CD4-positive, alpha-beta memory T cell (primary cell): ENCODE measurements at places on chromosomes 5 and 9. TPM values are rescaled to one million over a fixed set of nuclear protein-coding genes. Genes with fewer than 3 reads are reported as not detected.

GRCh38 chr5:143019157-143019556 lies 249.0 kb downstream of the ARHGAP26 start:
- no peak overlapping the region for H3K4me3 ChIP-seq
- H3K27me3 ChIP-seq: no peaks in the 10 kb centered on the region
- H3K27ac ChIP-seq: no peak overlapping the region
- DNase-seq: no peak
- H3K36me3 ChIP-seq: no peaks in the 10 kb centered on the region

DNA sequence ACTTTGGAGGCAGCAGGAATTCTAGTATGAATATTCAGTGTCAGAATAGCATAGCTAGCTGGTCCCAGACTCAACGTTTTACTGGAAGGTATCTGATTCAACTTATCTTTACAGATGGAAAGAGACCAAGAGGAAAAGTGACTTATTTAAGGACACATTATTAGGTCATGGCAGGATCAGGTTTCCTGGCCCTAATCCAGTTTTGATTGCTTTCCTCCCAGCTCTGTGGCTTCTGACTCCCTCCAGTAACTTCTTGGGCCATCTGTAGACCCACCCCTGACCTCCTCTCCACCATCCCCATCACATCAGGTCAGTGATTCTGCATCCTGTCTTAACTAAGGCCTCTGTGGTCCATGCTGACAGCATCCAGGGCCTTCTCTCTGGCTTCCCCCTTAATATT lies 38.4 kb downstream of the SH3TC2 start:
- no peak overlapping the region for H3K27ac ChIP-seq
- H3K4me3 ChIP-seq: no peak overlapping the region
- no peaks in the 10 kb centered on the region for H3K4me1 ChIP-seq
- no peak for DNase-seq
- H3K36me3 ChIP-seq: no peaks in the 10 kb centered on the region
- no peaks in the 10 kb centered on the region for H3K27me3 ChIP-seq

The PCDHAC2 gene
- polyA plus RNA-seq: not detected

The POLR1E gene
- 22.8 TPM for polyA plus RNA-seq

The DMRT3 gene
- not detected for polyA plus RNA-seq

- no peaks in the 10 kb centered on the region for H3K4me1 ChIP-seq
- no peaks in the 10 kb centered on the region for H3K27me3 ChIP-seq
- no peak for DNase-seq
- H3K27ac ChIP-seq: no peak overlapping the region
- no peak overlapping the region for H3K4me3 ChIP-seq
These were observed 97.3 kb upstream of the SLCO6A1 start for GRCh38 chr5:102596113-102596512.

- no peaks in the 10 kb centered on the region for H3K4me1 ChIP-seq
- H3K27ac ChIP-seq: no peak overlapping the region
- DNase-seq: no peak
These were observed 118.1 kb upstream of the CCDC112 start for GRCh38 chr5:115414406-115415142.

DNA sequence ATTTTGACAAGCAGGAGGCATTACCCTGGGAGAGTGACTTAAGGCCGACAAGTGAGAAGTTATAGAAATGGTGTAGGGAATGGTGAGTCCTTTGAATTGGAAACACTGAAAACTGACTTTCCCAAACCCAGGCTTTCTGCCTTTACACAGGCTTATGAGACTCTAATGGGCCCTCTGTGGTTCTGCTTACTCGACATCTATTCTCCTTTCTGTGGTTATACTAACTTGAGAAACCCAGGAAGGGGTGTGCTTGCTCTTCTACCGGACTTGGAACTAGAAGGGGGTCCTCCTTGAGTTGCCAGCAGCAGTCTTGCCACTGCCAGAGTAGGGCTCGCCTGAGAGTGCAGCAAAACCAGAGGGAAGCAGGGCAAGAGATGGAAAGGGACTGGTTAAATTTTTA lies 63.3 kb downstream of the FYB1 start:
- H3K4me3 ChIP-seq: peak overlapping the region; percentile 14
- peak overlapping the region; percentile 53 for H3K27ac ChIP-seq
- H3K36me3 ChIP-seq: peaks cover 22% of the 10 kb centered on the region
- no peak for DNase-seq

DNA sequence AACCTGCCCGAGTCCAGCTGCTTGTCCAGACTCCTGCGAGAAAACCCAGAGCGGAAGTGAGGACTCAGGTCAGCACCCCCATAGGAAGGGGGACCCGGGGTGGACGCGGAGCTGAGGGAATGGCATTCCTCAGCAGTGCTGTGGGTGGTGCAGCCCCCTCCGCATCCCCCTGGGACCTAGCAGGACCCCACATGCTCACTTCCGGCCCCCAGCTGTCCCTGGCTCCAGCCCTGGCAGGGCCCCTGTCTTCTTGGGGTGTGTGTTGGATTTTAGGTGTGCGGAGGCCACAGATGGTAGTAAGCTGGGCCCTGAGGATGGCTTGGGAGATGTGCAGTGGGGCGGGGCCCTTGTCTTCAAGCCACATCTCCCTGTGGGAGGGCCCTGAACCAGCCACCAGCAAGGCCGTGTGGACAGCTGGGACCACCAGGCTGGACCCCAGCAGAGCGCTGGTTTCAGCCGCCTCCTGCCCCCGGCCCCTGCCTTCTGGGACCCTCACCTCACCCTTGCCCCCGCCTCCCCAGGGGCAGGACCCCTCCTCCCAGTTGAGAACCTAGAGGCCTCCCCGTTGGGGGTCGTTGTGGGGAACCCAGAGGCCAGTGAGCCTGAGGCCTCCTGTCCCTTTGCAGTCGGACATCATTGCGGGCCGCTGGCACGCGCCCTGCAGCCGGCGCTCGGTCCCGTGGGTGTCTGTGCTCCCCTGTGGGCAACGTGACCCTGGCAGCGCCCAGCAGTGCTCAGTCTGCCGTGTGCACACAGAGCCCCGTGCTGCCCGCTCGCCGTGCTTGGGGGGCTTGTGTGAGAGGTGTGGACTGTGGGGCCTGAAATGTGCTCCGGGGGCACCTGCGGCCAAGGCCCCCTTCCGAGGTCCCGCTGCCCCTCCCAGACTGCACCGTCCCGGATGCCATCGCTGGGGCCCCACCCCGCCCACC lies 10.8 kb upstream of the SLC9A3 start:
- H3K4me3 ChIP-seq: no peak overlapping the region
- no peaks in the 10 kb centered on the region for H3K36me3 ChIP-seq
- no peaks in the 10 kb centered on the region for H3K4me1 ChIP-seq
- no peak overlapping the region for H3K27ac ChIP-seq
- H3K27me3 ChIP-seq: no peaks in the 10 kb centered on the region

The STKLD1 gene
- polyA plus RNA-seq: not detected

GRCh38 chr5:172276214-172276613 lies 7.3 kb downstream of the UBTD2 start:
- no peaks in the 10 kb centered on the region for H3K27me3 ChIP-seq
- H3K4me1 ChIP-seq: peaks cover 17% of the 10 kb centered on the region
- H3K27ac ChIP-seq: no peak overlapping the region
- H3K36me3 ChIP-seq: no peaks in the 10 kb centered on the region
- H3K4me3 ChIP-seq: no peak overlapping the region
- no peak for DNase-seq

The DAB2IP gene
- polyA plus RNA-seq: not detected

The UAP1L1 gene
- 2.9 TPM for polyA plus RNA-seq

DNA sequence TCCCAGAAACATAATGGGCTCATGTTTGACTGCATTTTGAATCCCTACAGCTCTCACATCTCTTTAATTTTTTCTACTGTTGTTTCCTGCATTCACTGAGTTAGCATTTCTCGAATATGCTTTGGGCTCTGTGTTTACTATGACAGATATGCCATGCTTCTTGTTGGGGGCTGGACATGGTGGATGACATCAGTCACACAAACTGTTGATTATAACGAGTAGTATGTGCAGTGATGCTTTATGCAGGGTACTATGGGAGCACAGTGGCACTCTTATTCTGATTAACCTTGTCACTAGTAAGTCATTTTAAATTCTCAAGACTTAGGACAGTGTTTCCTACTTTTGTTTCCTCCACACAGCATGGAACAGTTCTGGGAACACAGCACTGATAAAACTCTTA lies 295.4 kb upstream of the ZNF608 start:
- H3K36me3 ChIP-seq: no peaks in the 10 kb centered on the region
- no peak for DNase-seq
- H3K4me1 ChIP-seq: no peaks in the 10 kb centered on the region
- H3K27ac ChIP-seq: no peak overlapping the region
- no peaks in the 10 kb centered on the region for H3K27me3 ChIP-seq
- no peak overlapping the region for H3K4me3 ChIP-seq

The CDH12 gene
- polyA plus RNA-seq: not detected

The LHX6 gene
- polyA plus RNA-seq: not detected

GRCh38 chr5:115758356-115758755 lies 58.1 kb downstream of the CDO1 start:
- no peak overlapping the region for H3K4me3 ChIP-seq
- H3K4me1 ChIP-seq: no peaks in the 10 kb centered on the region
- DNase-seq: no peak
- no peak overlapping the region for H3K27ac ChIP-seq

- no peak for DNase-seq
- H3K27ac ChIP-seq: no peak overlapping the region
- no peak overlapping the region for H3K4me3 ChIP-seq
- no peaks in the 10 kb centered on the region for H3K4me1 ChIP-seq
These were observed 325.3 kb downstream of the TLE1 start for GRCh38 chr9:81363916-81364480.

DNA sequence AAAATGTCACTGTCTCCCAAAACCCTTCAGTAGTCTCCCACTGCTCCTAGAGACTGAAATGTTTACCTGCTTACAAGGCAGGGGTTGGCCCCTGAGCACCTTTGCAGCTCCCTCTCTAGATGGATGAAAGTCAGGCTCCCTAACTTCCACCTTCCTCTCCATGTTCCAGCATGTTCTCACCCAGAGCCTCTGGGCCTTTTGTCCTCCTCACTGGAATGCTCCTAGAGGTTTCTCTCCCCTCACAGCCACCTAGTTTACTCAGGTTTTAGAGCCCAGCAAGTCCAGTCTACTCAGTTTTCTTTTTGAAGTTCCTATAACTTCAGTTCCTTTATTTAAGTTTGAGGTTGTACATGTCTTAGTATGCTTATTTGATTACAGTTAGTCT lies 815 bp upstream of the URM1 start:
- H3K27ac ChIP-seq: peak overlapping the region; percentile 91
- no peaks in the 10 kb centered on the region for H3K27me3 ChIP-seq
- peak overlapping the region; percentile 95 for H3K4me3 ChIP-seq
- H3K36me3 ChIP-seq: peaks cover 11% of the 10 kb centered on the region
- no peak for DNase-seq

- H3K27me3 ChIP-seq: no peaks in the 10 kb centered on the region
- no peaks in the 10 kb centered on the region for H3K36me3 ChIP-seq
- no peak for DNase-seq
- H3K4me1 ChIP-seq: no peaks in the 10 kb centered on the region
- no peak overlapping the region for H3K27ac ChIP-seq
These were observed 806.9 kb upstream of the CDH9 start for GRCh38 chr5:27845248-27845647.

The IFT74 gene
- polyA plus RNA-seq: 10.0 TPM

GRCh38 chr9:127877566-127877998 lies at the start of gene AK1:
AK1 (minus strand) TSS chr9:127877675; CDS start chr9:127874617, 3,058 bp downstream.
- no peak for DNase-seq
- no peaks in the 10 kb centered on the region for H3K27me3 ChIP-seq
- no peak within 1 kb of the TSS for H3K27ac ChIP-seq
- no peaks in the 10 kb centered on the region for H3K36me3 ChIP-seq
- no peak within 1 kb of the TSS for H3K4me3 ChIP-seq
- H3K4me1 ChIP-seq: peaks cover 11% of the 10 kb centered on the region

The C7 gene
- polyA plus RNA-seq: not detected

DNA sequence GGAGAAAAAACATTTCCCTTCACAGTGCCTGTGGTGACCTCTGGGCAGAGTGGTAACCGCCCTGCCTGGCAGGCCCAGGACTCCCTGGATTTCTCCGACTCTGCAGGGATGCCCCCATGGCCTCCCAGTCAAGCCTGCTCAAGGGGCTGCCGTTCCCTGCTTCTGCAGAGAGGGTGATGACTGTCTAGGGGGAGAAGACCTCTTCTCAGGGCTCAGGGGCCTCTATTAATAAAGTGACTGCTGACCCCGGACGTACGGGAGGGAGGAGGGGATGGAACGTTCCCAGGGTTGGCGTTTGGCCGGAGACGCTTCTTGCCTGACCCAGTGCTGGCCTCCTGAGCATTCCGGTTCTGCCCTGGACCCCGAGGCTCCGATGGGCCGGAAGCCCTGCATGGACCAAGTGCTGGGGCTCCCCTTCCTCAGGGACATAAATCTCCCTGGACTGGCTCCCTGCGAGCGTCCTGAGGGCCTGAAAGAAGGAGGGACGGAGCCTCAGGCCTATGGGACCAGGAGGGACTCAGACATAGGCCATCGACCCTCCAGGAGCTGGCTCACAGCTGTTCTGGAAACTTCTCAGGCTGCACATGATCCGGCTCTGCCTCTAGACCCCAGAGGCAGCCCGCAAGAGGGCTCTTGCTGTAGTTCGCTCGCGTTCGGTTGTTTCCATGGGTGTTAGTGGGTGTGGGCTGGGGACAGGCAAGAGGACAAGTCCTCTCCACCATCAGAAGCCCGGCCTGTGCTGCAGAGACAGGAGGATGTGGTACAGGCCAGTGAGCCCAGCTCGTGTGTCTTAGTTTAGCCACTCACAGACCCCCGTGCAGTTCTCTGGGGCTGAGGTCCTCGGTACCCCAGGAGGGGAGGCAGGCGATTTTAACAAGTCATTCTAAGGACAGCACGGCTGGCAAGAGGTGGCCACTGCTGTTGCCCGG lies 8.1 kb upstream of the RNU6ATAC start:
- no peaks in the 10 kb centered on the region for H3K36me3 ChIP-seq
- H3K4me1 ChIP-seq: no peaks in the 10 kb centered on the region
- no peak overlapping the region for H3K4me3 ChIP-seq
- no peak for DNase-seq

DNA sequence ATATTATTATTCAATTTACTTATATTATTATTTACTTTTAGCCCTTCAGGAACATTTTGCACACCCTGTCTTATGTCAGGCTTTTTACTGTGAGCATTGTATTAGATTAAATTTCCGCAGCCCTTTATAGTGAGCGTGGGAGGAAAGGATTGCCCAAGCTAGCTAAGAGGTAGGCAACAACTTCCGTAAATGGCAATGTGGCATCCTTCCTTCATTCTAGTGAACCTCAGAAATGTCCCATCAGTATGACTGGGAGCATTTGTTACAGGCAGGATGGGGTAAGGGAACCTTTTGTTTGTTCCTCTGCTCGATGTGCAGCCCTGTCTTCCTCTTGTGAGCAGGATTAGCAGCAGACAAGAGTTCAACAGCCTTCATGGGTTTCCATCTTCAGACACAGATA lies 6.2 kb upstream of the CD180 start:
- no peak overlapping the region for H3K4me3 ChIP-seq
- no peak for DNase-seq

- H3K27me3 ChIP-seq: no peaks in the 10 kb centered on the region
- no peak overlapping the region for H3K27ac ChIP-seq
- H3K4me3 ChIP-seq: no peak overlapping the region
- H3K4me1 ChIP-seq: no peaks in the 10 kb centered on the region
These were observed 8.0 kb upstream of the DAB2IP start for GRCh38 chr9:121643473-121643872.

- H3K27me3 ChIP-seq: no peaks in the 10 kb centered on the region
- no peaks in the 10 kb centered on the region for H3K36me3 ChIP-seq
- H3K4me1 ChIP-seq: no peaks in the 10 kb centered on the region
- H3K4me3 ChIP-seq: no peak overlapping the region
These were observed 58.3 kb downstream of the SLC44A1 start for GRCh38 chr9:105302728-105303127.

GRCh38 chr5:21646469-21646868 lies 1206.7 kb downstream of the CDH12 start:
- no peaks in the 10 kb centered on the region for H3K36me3 ChIP-seq
- no peak for DNase-seq
- no peaks in the 10 kb centered on the region for H3K27me3 ChIP-seq
- H3K4me1 ChIP-seq: no peaks in the 10 kb centered on the region
